Activated T-cell treated with anti-CD3 and anti-CD28 coated beads, Interleukin-2, amount 50 U/mL, for 72 hours (primary cell): ENCODE measurements at places on chromosomes 7 and 10.

- no peak for DNase-seq
These were observed 30.8 kb downstream of the VAX1 start for GRCh38 chr10:117107238-117107637.

DNA sequence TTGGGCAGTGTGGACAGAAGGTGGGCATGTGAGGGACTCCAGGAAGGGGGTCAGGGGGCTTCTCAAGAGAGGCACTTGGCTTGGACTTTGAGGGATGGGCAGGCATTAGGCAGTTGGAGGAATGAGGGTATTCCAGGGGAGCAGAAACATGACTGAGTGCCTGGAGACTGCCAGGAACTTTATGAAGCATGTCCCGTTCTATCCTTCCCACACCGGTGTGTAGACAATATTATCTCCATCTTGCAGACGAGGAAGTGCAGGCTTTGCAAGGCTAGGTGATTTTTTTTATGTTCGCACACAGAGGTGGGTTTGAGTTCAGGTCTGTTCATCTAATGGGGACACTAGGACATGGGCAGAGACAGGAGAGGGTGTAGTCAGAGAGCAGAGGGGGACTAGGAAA, 162.7 kb downstream of the RPS24 start:
- DNase-seq, result no peak

GRCh38 chr10:121952226-121952625, 22.8 kb downstream of the NSMCE4A start:
- no peak for DNase-seq

DNA sequence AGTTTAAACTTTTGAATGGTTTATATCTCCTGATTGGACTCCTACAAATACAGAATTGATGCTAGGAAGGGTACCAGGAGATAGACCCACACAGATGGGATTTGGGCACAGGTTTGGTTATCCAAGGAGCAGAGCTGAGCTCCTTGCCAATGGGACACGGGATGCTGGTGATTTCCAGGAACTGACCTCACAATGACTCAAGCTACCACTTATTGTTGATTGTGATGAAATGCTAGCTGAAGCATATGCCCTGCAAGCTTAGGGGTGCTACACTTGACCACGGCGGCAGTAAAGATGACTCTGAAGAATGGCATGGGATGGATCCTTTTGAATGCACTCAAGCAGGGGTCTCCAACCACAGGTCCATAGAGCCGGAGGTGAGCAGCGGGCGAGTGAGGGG, 45.5 kb upstream of the VKORC1L1 start:
- DNase-seq, result no peak

DNA sequence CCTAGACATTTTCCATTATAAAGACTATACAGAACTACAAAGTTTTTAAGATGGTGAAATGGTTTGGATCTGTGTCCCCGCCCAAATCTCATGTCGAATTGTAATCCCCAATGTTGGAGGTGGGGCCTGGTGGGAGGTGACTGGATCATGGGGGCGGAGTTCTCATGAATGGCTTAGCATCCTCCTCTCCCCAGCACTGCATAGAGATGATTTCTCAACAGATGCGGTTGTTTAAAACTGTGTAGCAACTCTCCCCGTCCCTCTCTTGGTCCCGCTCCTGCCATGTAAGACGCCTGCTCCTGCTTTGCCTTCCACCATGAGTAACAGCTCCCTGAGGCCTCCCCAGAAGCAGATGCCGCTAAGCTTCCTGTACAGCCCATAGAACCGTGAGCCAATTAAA, 1.6 kb downstream of the FAM133B start:
- peak; percentile 28 for DNase-seq

DNA sequence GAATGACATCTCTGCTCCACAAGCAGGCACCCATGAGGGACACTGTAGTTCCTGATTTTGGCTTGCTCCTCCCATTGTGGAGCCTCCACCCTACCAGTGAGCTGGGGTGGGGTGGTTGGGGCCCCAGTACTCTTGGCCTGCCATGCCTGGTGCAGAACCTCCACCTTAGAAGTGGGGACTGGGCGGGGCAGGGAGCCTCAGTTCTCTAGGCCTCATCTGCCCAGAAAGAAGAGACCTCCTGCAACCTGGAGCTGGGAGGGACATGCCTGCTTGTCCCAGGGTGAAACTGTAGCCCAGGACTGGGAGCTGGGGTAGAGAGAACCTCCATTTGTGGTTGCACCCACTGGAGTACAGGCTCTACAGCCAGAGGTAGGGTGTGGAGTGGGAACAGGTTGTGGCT, 14.4 kb downstream of the RAMP3 start:
- no peak for DNase-seq

DNA sequence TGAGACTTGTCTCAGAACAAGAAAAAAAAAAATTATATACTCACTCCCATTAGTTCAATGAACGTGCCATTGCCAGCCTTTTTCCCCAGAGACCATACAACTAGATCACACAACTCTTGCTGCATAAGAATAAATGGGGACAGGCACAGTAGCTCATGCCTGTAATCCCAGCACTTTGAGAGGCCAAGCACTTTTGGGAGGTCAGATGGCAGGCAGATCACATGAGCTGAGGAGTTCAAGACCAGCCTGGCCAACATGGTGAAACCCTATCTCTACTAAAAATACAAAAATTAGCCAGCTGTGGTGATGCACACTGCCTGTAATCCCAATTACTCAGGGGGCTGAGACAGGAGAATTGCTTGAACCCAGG, 13.6 kb downstream of the PDLIM1 start:
- DNase-seq, result no peak
